Stimulated activated CD8-positive, alpha-beta memory T cell treated with anti-CD3 and anti-CD28 coated beads, Interleukin-12 subunit alpha, Interleukin-12 subunit beta, amount 100 ng/mL, for 1 hour (primary cell): ENCODE measurements at places on chromosomes 13 and 19.

- no peak for DNase-seq
Observed at GRCh38 chr13:112716841-112717520, 27.1 kb downstream of the ATP11A start.

GRCh38 chr13:48235341-48236135 lies 2.5 kb downstream of the ITM2B start:
- DNase-seq = no peak

- DNase-seq = no peak
Observed at GRCh38 chr13:42275098-42275471, 3.1 kb downstream of the AKAP11 start.

GRCh38 chr13:52850396-52851136 lies 2.1 kb upstream of the PCDH8 start:
- no peak for DNase-seq

GRCh38 chr19:11460207-11460606 lies 20.6 kb downstream of the ELAVL3 start:
- no peak for DNase-seq

DNA sequence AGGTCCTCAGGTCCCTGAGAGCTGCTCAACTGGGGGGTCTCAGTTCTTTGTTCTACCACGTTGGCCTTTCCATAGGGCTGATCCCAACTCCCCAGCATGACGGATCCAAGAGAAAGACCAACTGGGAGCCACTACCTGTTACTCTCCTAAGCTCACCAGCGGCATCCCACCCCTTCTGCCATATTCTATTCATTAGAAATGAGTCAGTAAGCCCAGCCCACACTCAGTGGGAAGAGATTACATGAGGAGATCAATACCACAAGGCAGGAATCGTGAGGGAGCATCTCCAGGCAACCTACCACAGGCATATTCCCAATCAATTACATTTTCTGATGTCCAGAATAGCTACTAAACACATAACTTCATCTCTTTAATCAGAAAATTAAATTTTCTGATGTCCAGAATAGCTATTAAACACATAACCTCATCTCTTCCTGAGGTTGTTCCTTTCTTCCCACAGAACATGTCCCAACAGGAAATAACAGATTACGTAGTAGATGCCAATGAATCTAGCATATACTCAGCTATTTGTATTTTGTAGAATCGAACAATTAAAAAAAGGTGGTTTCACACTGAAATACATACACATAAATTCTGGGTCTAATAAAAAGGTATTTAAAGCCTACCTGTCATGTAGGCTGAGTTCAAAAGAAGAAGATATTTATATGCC lies 708.1 kb upstream of the ARGLU1 start:
- DNase-seq = no peak

- DNase-seq = no peak
Observed at GRCh38 chr13:24133021-24133795, 27.3 kb upstream of the SPATA13 start.

- no peak for DNase-seq
Observed at GRCh38 chr19:56301886-56302620, 12.6 kb downstream of the ZSCAN5A start.

DNA sequence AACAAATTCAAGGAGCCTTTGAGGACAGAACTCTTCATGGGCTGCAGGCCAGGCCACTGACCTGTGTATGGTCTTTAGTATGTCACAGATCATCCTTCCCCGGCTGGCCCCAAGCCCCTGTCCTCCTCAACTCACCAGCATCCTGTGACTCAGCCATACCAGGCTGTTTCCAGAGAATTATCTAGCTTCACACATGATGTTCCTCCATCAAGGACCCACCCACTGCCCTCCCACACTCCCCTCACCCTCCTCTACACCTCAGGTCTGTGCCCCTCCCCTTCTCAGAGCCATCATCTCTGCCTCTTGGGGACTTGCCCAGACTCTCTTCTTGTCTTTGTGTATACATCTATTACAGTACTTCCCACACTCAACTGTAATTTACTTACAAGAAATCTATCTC lies 14.7 kb downstream of the DCT start:
- DNase-seq = no peak

DNA sequence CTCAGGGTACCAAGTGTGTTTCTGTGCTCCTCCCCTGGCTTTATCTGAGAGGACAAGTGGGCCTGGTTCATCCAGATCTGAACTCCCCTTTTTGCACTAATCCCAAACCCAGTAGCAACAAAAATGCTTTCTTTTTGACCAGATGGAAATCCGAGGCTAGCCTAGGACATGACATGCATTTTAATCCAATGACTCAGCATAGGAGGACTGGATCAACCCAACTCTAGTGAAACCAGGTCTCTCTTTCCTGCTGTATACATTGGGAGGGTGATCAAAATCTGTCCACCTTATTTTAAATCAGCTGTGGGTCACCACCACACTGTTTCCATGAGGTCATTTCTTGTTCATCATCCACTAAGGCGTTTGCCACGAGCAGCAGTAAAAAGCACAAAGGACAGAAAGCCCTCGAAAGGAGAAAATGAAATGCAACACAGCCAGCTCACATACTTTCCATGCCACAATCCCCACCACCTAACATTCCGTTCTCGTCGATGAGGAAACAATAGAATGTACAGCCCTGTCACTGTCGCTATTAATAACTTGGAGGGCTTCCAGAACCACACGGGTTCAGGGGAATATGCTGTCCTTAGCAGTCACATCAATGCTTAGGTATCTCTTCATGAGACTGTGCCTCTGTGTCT lies 543.0 kb downstream of the IRS2 start:
- no peak for DNase-seq

GRCh38 chr19:46466536-46467196 lies 4.7 kb downstream of the PNMA8A start:
- no peak for DNase-seq

DNA sequence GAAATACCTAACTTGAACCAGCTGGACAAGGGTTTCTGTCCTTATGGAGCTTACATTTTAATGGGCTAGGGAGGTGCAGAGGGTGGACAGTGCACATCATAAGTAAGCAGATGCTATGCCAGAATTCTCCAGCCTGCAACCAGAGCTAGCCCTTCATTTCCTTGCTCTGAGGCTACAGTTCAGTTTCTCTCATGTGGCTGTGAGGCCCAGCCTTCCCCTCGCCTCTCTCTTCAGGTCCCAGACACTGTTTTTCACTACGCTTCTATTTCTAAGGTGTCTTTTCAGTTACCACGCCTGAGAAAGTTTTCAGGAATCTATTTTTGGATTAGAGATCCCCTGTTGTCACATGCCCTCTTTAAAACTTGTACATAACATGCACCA lies 141.9 kb downstream of the PCCA start:
- DNase-seq = no peak

DNA sequence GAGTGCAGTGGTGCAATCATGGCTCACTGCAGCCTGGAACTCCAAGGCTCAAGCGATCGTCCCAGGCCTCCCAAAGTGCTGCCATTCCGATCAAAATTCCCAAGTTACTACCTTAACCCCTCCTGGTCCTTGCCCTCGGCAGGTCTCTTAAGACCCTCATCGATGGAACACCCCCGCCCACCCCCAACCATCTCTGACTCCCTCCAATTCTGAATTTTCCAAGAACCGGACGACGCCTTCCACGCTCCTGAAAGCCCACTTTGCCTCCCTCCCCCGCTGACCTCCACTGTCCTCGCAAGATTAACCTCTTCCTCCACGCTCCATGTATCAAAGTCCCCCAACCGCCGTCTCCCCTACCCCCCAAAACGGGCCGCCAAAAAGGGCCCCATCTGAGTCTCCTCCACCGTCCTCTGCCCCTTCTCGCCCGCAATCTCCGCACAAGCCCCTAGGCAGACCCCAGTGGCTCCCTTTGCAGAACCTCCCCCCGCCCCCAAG lies 539 bp downstream of the DAPK3 start:
- DNase-seq = no peak

DNA sequence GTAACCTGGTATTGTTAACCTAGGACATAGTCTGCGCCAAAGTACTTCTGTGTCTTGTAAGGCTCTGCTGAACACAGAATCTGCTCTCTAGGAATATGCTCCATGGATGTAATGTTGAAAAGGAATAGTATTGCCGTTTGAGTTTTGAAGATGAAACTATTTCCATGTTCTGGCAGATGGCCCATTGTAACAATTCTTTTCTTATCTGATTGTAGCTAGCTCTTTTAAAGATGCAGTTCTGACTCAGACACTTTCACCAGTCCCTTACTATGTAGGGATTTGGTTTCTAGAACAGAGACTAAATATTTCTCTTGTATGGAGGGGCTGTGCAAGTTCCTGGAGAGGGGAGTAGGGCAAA lies 185.6 kb downstream of the MTUS2 start:
- no peak for DNase-seq

- DNase-seq = no peak
Observed at GRCh38 chr13:21544515-21544914, 59.5 kb downstream of the MICU2 start.

- DNase-seq = no peak
Observed at GRCh38 chr13:44051918-44052675, 172.4 kb downstream of the LACC1 start.

- DNase-seq = peak; percentile 40
Observed at GRCh38 chr19:55467236-55468053, 2.9 kb upstream of the C19orf85 start.

DNA sequence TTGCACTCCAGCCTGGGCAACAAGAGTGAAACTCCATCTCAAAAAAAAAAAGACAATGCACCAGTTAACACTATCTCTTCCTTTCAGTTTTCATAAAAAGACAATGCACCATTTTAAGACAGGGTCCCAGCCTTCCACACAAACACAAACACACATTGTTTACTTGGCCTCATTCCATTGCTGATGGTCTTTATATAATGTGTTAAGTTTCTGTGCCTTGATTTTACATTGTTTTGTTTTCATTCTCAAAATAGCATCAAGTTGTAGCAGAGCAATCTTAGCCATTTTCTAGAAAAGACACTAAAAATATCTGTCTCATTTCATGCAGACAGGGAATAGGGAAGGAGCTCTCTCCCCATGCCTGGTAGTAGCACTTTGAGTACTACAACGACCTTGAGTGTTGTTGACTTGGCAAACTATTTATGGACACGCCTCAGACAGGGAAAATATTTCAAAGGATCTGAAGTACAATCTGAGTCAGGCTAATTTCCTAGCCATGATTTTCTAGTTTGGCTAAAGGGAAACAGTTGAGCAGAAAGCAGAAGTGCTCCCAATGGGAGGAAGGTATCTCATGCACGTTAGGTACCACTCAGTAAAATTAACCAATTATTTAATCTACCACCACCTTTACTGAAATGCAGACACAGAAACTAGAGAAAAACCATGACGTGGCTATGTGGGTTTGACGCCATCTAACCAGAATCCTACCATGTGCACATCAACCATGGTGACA lies 120.6 kb downstream of the ABCC4 start:
- no peak for DNase-seq

DNA sequence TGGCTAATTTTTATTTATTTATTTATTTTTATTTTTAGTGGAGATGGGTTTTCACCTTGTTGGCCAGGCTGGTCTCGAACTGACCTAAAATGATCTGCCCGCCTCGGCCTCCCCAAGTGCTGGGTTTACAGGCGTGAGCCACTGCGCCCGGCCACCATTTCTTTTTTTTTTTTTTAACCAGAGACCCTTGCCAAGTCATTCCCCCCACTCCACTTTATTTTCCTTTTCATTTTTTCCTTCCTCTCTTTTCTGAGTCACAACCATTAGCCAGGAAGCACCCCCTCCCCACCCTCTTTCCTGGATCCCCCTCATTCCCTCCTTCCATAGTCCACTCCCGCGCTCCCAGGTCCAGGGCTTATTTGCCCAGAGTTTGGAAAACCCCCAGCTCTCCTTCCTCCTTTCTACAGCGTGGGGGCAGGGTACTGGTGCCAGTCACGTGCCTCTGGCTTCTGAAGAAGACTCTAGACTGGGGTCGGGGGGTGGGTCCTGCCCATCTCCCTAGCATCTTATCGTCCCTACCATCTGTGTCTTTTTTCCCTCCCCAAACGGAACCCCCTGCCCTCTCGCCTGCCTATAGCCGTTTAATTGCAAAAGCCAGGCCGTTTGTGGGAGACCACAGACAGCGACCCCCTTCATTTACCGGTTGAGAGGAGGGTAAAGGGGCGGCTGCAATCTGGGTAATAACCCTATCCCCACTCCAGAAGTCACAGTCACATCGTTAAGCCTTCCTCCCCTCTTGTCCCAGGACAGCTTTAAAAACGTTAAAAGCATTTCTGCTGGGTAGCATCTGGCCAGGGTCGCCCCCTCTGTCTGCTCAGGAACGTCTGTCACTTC lies 1.1 kb upstream of the CALR start:
- no peak for DNase-seq

DNA sequence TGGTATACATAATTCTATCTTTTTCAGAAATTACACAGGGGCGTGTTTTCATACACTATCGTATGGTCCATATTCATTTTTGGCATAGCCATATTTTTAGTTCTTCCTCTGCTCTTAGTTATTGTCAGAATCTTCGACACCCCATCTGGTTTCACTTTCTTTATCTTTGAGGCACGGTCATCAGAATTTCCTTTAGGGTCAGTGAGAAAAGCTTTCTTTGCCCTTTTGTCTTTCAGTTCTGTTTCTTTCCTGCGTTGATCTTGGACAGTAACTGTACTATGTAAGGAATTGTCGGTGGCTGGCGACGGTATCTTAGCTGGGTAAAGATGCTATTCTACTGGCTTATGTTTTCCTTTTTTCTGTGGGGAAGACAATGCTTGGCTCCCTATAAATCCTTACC lies 10.6 kb upstream of the KIR2DL4 start:
- no peak for DNase-seq

DNA sequence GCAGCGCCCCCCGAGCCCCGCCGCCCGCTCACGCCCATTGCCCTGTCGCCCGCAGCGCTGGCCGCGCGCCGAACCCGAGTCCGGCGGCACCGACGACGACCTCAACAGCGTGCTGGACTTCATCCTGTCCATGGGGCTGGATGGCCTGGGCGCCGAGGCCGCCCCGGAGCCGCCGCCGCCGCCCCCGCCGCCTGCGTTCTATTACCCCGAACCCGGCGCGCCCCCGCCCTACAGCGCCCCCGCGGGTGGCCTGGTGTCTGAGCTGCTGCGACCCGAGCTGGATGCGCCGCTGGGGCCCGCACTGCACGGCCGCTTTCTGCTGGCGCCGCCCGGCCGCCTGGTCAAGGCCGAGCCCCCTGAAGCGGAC lies 518 bp downstream of the KLF2 start:
- DNase-seq = no peak

- DNase-seq = no peak
Observed at GRCh38 chr13:34419755-34420154, 522.3 kb upstream of the NBEA start.

- DNase-seq = no peak
Observed at GRCh38 chr13:84031120-84031519, 148.8 kb upstream of the SLITRK1 start.

DNA sequence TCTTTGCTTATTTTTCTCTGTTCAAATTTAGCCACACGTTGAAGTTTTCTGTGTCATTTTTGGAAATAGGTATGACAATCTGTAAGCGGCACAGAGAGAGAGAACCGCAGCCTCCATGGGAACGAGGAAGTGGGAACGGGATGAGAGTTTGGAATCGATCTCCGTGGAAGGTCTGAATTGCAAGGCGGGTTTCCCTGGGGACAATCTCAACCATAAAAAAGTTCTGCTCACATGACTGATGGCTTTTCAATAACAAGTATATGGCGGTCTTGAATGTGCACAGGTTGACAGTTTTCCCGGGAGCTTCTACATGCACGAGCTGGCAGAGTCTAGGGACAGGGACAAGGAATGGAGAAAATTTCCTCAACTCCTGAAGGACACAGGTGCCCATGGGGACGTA lies 90.9 kb downstream of the INSR start:
- DNase-seq = no peak
